ENCODE measurements at places on chromosomes 3 and 15.

DNA sequence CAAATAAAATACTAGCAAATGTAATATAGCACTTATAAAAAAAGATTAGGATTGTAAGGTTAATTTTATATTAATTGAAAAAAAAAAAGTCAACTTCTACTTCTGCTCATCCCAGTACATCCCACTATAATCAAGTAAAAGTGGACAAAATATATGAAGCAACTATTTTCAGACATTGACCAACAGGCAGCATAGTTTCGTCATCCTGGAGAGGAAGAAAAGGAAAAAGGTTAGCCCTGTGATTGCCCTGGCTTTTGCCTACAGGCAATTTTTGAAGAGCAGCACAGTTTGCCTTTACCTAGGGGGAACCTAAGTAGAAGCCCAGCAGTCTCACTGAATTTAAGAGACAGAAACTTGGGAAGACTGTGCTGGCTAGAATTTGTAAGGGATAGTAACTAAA is 52.2 kb upstream of the ACTC1 start:
- DNase-seq = no peak

DNA sequence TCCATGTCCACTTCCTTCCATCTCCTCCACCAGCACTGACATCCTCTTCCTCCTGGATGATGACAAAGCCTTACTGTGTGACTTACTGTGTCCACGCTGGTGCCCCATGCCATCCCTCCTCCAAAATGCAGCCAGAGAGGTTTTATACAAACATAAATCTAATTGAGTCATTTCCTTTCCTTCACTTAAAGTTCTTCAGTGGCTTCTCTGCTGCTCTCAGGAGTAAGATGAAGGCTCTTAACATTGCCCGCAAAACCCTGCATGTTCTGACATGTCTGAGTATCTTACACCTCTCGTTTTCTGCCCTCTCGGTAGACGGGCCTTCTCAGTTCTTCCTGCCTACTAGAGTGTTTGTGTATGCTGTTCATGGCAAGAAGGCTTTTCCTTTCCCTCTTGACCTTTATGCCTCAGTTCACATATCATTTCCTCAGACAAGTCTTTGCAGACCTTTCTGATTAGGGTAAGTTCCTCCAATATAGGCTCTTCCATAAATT is 175.5 kb downstream of the CFAP20DC start:
- DNase-seq = peak; percentile 55

DNA sequence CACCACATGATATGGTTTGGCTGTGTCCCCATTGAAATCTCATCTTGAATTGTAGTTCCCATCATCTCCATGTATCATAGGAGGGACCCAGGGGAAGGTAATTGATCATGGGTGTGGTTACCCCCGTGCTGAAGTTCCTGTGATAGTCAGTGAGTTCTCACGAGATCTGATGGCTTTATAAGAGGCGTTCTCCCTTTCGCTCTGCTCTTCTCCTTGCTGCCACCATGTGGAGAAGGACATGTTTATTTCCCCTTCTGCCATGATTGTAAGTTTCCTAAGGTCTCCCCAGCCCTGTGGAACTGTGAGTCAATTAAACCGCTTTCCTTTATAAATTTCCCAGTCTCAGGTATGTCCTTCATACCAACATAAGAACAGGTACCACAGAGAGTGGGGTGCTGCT is 21.9 kb downstream of the OSTN start:
- DNase-seq = no peak

DNA sequence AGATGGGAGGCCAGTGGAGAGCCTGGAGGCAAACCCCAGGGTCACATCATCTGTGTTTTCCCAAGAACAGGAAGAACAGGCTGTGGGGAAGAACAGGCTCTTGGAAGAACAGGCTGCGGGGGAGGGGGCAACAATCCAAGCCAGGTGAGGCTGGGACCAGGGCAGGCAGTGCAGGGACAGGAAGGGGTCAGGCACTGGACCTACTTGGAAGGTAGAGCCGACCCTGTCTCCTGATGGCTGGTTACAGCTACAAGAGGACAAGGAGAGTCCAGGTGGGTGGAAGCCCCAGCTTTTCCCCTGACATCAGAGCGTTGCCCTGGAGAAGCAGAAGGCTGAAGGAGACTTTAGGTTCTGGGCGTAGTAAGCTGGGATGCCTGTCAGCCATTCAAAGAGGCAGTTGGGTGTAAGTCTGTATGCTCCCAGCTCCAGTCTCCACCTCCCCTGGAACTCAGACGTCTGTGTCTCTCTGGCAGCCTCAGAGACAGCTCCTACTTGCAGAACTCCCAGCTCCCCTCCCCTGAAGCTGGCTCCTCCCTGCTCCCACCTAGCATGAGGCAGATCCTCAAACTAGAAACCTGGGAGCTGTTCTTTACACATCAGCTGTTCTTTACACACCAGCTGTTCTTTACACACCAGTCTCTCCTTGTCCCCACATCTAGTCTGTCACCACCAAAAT is 130.9 kb downstream of the DNAJB8 start:
- no peak for DNase-seq

GRCh38 chr3:125116311-125117080 is 60.7 kb upstream of the HEG1 start:
- no peak for DNase-seq

DNA sequence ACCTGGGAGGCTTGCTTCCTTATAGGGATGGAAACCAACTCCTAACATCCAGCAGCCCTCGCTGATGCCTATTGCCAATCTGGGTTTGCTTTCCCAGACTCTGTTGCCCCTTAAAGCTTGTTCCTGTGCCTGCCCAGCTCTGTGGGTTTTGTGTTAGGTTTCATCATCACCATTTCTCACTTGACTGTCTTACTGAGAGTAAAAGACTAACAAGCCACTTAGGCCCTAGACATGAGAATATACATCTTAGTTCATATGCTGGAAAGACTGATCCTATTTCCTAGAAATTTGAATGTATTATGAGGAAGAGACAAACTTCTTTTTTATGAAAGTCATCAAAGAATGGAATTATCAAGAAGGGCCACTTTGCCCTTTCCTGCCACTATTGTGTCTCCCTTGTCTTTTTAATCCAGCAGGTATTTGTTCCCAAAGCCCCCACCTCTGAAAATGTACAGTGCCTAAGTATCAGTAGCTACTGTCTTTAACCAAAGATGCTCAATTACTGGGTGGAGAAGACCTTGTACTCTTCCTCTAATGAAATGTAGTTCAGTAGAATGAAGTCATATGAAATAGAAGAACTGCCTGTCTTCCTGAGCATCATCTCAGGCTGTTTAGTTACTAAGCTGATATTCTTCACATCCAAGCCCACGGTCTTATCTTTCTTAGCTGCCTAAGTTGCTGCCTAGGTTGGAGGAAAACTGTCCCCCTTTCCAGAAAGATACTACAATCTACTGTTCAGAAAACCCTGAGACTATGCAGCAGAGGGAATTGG is 59.8 kb upstream of the ZPLD1 start:
- no peak for DNase-seq

DNA sequence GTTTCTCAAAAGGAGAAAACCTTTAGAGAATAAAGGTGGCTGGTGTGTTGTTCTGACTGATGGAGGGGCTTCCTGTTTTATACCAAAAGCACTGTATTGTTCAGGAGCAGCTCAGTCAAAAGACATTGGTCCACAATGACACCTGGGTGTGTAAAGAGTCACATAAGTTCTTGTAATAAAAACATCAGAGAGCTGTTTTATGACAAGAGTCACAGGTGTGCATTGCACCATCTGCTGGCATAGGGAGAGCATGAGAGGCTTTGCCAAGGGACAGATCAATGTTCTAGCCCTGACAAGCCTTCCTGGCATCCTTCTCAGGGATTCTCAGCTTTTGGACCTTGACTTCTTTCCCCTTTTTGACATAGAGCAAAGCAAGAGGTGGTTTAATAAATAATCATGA is 20.4 kb downstream of the ARPP21 start:
- DNase-seq = no peak

- DNase-seq = no peak
These were observed 302.7 kb upstream of the CHRNA7 start for GRCh38 chr15:31727612-31728011.

- no peak for DNase-seq
These were observed 1.1 kb upstream of the GPR15 start for GRCh38 chr3:98530676-98531075.

DNA sequence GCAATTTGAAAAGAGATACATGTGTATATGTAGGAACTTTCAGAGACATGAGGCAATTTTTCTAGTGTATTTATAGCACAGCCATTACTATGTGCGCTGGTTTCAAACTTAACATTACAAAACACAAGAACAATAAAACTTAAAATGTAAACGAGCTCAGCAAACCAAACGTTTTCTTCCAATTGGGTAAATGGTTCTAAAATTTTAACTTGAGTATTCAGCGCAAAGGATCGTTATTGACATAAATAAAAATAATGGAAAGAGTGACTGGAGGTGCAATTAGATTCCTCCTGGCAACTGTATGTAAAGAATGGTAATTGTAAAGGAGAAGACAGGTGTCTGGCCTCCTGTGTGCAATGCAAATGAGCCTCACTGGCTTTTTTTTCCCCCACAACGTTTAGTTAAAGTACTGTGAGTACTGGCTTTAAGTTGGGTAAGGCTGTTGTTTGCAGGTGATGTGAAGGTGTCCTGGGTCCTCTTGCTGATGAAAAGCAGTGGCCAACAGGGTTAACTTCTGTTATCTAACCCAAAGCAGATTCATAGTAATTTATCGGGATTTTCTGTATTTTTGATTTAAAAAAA is 14.1 kb upstream of the GADL1 start:
- DNase-seq = no peak

- DNase-seq = no peak
These were observed 304.4 kb upstream of the C2CD4B start for GRCh38 chr15:62469478-62469873.

DNA sequence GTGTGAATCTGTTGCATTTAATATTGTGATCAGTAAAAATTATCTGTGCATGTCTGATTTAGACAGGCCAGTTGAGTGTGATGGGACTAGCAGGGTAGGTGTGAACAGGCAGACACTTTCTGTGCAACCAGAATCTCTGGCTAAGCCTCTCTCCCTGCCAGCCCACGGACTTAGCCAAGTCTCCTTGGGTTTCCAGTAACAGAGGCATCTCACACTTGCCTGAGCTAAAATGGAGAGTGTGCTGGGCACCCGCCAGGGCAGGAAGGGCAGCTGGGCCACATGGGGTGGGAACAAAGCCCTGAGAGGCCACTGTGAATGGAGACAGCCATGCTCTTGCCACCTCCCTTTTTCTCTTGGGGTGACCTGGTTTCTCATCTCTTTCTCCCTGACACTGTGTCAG is 12.5 kb upstream of the RPS27L start:
- DNase-seq = no peak

GRCh38 chr15:27757052-27757451 is 342.1 kb downstream of the OCA2 start:
- no peak for DNase-seq

GRCh38 chr15:99324082-99324620 is 72.9 kb downstream of the LRRC28 start:
- peak; percentile 66 for DNase-seq

- no peak for DNase-seq
These were observed 569.8 kb downstream of the VGLL3 start for GRCh38 chr3:86420990-86421739.

DNA sequence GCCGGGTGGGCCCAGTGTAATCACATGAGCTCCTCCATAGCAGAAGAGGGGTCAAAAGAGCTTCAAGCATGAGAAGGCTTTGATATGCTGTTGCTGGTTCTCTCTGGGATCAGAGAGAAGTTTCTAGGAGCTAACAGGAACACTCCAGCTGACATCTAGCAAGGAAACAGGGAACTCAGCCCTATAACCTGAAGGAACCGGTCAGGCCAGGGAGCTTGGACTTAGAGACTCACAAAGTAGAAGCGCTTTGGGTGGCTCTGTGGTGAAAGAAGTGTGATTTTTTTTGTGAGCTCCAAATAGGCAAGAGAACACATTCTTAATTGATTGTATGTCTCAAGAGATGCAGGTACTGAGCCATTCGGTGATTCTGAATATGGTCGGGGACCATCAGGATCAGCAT is 26.2 kb upstream of the EPHB1 start:
- DNase-seq = no peak

GRCh38 chr3:107870096-107870495 is 220.7 kb downstream of the CD47 start:
- peak; percentile 18 for DNase-seq

DNA sequence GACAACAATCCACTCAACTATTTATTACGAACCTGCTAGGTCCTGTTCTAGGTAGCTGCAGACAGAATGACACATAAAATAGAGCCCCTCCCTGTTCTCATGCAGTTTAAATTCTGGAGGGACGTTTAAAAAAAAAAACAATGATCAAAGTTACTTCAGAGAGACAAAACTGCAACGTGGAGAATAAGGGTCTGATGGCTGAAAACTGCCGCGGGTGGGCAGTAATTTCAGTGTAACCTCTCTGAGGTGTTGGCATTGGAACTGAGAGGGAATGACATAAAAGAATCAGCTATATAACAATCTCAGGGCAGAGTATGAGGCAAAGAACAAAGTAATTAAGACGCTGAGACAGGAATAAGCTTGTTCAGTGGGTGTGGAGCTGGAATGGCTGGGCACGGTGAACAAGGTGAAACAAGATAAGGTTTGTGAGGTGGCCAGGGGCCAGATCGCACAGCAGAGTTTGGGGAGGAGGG is 19.5 kb downstream of the TBL1XR1 start:
- no peak for DNase-seq

- DNase-seq = no peak
These were observed 3.3 kb upstream of the RBSN start for GRCh38 chr3:15102256-15102655.

- DNase-seq = no peak
These were observed 657.1 kb downstream of the GRM7 start for GRCh38 chr3:7518026-7518425.

DNA sequence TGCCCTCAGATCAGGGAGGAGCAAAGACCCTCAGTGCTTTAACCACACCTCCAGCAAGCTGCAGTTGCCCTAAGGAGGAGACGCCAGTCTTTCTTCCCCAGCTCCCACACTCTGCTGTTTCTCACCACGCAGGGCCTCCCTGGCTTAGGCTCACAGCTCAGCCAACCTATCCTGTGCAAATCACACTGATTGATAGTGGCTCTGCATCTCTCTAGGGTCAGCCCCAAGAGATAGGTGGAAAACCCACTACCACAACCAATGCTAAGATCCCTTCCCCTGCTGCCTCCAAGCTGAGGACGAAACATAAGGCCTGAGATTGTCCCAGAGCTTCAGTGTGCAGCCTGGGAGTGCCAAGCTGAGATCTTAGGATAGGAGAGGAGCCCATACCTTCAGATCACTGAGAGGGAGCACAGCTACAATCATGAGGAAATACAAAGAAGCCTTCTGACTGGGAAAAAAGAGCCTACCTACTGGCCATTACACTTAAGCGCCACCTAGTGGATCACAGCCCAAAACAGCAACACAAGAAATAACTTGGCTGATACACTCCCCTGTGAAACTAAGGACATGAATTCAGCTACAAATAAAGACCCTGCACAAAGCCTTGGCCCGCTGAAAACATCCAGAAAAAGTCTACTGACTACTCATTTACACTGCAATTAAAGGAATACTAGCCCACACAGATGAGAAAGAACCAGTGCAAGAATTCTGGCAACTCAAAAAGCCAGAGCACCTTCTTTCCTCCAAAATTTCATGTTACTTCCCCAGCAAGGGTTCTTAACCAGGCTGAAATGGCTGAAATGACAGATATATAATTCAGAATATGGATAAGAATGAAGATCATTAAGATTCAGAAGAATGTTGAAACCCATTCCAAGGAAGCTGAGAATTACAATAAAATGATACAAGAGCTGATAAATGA is 271.5 kb upstream of the DCBLD2 start:
- peak; percentile 55 for DNase-seq

GRCh38 chr3:156675830-156676767 is 1.7 kb downstream of the TIPARP start:
- DNase-seq = peak; percentile 45
